Stimulated activated CD4-positive, alpha-beta T cell treated with anti-CD3 and anti-CD28 coated beads, TNF-alpha, amount 100 ng/mL, for 4 hours (primary cell): ENCODE measurements at places on chromosomes 6 and 20.

- no peak for DNase-seq
Observed at GRCh38 chr6:11012976-11013720, 31.0 kb downstream of the ELOVL2 start.

DNA sequence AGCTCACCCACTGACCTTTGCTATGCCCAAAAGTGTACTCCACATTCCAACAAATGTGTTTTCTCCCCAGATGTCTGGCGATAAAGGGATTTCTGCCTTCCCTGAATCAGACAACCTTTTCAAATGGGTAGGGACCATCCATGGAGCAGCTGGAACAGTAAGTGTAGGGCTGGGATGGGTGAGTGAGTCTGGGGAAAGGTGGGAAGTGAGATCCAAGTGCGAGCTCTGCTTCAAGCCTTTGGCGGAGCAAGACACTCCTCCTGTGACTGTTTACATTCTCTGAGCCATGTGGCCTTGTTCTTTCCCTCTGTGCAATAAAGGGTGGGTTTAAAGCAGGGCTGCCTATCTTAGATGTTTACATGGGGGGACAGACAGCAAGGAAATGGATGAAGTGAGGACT, 1.9 kb downstream of the UBE2C start:
- no peak for DNase-seq

DNA sequence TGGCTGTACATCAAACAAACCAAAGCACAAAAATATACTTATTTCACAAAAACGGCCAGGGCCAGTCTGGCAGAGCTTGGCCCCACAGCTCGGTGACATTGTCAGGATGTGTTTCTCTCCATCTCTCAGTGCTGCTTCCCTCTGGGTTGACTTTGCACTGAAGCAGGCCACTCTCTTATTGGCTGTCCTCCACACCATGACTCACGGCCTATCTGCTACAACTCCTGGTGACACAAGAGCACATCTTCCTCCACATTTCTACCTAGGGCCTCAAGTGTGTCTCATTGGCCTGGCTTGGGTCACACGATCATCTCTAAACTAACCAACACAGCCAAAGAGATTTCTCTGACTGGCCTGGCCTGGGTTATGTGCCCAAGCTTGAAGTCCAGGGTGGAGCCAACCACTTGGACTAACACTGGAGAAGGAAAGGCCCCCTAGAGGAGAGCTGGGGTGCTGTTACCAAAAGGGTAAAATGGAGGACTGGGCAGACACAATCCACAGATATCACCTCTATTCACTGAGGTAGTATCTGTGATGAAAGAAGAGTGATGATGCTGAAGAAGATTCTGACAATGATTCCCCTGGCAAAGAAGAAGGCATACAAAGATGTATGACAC, 159.8 kb upstream of the TSHZ2 start:
- DNase-seq = no peak

GRCh38 chr6:41578217-41579087, 32.3 kb downstream of the FOXP4 start:
- DNase-seq = no peak

- no peak for DNase-seq
Observed at GRCh38 chr6:108958900-108959770, 110.9 kb downstream of the ARMC2 start.

DNA sequence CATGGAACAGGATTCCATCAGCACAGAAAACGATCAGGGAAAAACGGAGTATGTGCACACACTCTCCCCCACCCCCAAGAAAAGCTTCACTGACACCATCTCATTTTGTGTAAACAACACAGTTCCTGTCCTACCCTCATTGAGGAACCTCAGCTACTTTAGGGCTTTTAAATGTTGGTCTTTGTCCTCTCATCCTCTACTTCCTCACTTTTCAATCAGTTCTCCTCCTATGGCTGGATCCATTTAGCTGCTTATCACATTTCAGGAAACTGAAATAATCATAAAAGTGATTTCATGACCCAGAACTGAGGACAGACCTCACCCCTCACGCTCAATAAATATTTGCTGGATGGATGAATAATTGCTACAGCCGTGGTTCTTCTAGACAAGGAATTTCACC, 33.1 kb upstream of the PNRC1 start:
- DNase-seq = no peak

DNA sequence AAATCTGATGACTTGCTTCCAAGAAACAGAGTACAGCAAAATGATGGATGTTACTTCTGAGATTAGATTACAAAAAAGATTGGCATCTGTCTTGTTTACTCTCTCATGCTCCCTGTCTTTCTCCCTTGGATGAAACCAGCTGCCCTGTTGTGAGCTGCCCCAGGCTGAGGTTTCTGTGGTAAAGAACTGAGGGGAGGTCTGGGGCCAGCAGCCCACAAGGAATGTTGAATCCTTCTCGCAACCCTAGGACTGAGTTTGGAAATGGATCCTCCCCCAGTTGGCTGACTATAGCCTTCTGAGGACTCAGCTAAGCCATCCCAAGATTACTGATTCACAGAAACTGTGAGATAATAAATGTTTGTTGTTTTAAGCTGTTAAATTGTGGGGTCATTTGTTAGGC, 5.6 kb upstream of the HECA start:
- DNase-seq = no peak

- no peak for DNase-seq
Observed at GRCh38 chr6:47308198-47308517, 1.5 kb downstream of the TNFRSF21 start.

DNA sequence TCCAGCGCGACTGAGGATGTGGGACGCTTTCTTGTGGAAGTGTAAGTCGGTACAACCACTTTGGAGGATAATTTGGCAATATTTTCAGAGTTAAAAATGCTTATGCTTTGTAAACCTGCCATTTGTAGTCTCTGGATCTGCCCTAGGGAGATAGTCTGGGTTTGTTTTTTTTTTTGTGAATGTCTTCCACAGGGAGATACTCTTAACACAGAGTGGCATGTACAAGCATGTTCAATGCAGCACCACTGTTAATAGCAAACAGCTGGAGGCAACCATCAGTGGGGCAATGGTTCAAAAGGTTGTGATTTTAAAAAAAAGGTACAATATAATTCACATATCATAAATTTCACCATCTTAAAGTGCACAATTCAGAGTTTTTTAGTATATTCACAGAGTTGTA, 22.4 kb downstream of the SLC9A8 start:
- DNase-seq = no peak

DNA sequence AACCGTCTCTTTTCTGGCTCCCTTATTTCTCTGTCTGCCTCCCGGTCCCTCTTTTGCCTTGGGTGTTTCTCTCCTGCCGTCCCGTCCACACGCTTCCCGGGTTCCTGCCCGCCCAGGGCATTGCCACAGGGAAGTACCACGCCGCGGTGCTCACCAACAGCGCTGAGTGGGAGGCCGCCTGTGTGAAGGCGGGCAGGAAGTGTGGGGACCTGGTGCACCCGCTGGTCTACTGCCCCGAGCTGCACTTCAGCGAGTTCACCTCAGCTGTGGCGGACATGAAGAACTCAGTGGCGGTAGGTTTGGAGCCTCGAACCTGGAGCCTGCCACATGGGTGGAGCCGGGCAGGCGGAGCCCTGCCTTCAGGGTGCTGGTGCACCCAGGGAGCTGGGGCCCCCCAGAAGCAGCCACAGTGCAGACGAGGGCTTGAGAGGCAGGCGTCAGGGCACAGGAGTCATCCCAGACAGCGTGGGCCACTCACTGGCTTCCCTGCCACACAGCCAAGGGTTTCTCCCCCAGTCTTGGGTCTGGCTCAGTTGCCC, 21.3 kb downstream of the NPEPL1 start:
- DNase-seq = no peak

- DNase-seq = no peak
Observed at GRCh38 chr6:41498968-41499599, 47.1 kb upstream of the FOXP4 start.

DNA sequence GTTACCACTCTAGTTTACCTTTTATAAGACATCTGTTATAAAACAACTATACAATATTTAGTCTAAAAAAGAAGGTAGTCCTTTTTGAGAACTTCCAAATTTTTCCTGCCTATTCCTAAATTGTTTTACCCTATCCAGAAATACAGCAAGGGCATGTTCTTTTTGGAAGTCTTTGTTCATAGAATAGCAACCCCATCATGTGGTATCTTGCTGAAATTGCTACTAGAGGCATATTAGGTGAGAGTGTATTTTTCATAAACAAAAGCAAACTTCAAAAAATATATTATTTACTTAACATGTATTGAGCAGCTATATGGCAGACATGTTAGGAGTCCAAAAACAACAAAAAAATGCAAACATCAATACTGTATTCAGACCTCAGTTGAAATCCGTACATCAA, 371.8 kb upstream of the NRSN1 start:
- no peak for DNase-seq

DNA sequence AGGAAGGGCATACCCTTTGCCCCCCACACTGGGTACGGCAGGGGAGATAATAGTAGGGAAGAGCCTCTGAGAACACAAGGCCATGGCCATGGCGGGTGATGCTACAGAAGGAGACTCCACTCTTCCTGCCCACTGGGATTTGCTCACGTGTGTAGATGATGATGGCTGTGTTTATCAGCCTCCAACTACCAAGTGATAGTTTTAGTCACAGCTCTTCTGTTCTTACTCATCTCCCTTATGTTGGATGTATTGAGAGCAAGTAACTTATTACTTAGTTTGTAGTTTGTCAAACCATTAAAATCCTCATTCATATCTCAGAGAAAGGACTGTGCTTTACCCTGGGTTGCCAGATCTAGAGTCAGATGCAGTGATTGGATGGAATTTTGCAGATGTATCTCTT, 66.0 kb downstream of the CDH26 start:
- DNase-seq = no peak

DNA sequence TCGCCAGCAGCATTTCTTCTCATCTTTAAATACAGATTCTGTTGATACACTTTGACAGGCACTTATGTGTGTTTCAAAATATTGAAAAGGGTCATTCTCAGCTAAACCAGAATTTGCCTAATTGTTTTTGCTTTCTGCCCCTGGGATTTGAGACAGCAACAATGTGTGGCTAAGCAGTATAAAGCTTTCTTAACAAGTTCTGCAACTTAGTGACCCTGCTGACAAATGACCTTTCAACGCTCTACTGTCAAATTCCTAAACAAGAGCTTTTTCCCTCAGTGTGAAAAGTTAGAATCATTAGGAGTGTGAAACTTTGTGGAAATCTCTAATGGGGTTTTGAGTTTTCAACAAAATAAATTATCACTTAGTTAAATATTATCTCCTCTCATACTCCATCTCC, 414.6 kb downstream of the RFPL4B start:
- DNase-seq = no peak

DNA sequence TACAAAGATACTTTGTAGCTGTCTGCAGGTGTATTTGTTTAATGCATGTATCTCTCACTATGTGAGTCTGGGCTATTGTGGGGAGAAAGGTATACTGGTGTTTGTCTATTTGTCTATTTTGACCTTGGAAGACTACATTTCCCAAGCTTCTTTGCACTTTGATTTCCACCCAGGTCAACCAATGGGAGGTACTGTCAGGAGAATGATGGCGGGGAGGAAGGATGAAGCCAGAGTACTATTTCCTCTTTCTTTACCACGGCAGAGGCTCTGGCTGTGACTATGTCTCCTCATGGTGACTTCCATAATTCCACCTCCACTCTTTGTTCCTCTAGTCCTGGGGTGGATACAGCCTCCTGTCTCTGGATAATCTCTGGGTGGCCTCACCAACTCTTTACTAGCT, 23.1 kb downstream of the LBP start:
- no peak for DNase-seq

DNA sequence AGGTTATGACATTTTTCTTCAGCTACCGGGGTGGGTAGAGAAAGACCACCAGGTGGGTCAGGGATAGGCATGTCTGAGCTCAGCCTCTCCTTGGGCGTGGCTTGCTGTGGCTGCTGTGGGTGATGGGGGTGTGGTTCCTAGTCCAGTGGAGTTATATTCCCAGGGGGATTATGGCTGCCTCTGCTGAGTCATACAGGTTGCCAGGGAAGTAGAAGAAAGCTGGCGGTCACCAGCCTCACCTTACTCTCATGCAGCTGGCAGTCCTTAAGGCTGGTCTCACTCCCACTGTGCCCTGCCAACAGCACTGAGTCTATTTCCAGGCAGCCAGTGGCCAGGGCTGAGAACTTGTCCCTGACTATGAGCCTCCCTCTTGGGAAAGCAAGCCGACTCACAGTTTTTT, 130.0 kb downstream of the SCP2D1 start:
- no peak for DNase-seq

DNA sequence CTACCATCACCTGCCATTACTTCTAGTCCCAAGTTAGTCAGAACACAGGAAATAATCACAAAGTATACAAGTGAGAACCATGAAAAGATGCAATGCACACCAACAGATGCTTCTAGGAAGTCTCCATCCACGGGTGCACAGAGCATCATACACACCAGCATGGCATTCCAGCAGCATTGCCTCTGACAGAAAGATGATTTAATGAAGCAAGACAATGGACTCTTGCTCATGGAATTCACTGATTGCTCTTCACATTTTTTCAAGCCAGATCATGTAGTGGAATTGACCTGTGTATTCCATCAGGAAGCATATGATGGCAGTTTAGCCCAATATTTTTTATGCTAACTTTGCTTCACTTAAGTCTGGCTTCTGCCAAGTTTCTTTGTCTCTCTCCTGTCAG, 406.3 kb upstream of the RGS17 start:
- DNase-seq = no peak

- no peak for DNase-seq
Observed at GRCh38 chr6:169472786-169473416, 219.3 kb upstream of the THBS2 start.

DNA sequence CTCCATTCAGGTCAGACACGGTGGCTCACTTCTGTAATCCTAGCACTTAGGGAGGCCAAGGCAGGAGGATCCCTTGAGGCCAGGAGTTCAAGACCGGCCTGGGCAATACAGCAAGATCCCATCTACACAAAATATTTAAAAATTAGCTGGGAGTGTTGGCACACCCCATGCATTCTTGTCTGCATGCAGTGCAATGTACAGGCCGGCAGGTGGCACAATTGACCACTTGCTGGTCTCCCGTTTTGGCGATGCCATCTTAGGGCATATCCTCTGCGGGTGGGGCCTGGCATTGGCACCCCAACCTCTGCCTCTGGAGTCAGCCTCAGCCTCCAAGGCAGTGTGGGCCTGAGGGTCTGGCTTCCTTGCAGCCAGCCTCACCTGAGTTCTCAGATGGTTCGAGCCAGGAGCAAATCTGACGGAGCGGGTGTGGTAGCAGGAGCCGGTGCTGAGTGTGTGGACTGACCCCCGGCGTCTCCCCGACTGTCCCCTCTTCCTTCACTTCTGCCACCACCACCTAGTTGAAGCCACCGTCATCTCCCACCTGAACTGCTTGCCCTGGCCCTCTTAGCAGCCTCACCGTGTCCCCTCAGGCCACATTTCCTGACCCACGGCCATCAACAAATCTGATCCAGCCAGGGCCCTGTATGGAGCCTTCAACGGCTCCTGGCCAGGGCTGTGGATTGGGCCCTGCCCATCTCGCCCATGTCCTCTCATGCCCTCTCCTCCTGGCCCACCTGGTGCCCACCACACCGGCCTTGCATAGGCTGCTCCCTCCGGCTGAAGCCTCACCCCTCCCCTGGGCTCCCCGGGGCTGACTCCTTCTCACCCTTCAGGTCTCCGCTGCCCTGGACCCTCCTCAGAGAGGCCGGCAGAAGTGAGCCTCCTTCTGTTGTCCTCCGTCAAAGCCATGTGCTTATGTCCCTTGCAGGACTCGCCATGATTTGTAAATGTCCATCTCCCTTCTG, 44.0 kb downstream of the EFCAB8 start:
- peak; percentile 42 for DNase-seq
